ENCODE measurements at places on chromosomes 16 and 17.

DNA sequence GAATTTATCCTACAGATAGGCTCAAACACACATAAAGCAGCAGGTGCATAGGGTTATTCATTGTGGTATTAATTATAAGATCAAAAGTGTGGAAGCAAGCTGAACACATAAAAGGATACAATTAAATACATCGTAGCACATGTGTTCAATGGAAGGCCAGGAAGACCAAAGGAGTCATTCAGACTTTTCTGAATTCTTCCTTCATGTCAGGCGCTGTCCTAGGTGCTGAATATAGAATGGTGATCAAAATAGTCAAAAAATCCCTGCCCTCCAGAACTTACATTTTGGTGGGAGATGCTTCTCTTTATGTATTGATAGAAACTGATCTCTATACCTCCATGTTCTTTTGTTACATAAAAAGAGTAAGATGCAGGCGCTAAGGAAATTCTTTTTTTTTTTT is 439.0 kb upstream of the ASIC2 start:
- DNase-seq: no peak

DNA sequence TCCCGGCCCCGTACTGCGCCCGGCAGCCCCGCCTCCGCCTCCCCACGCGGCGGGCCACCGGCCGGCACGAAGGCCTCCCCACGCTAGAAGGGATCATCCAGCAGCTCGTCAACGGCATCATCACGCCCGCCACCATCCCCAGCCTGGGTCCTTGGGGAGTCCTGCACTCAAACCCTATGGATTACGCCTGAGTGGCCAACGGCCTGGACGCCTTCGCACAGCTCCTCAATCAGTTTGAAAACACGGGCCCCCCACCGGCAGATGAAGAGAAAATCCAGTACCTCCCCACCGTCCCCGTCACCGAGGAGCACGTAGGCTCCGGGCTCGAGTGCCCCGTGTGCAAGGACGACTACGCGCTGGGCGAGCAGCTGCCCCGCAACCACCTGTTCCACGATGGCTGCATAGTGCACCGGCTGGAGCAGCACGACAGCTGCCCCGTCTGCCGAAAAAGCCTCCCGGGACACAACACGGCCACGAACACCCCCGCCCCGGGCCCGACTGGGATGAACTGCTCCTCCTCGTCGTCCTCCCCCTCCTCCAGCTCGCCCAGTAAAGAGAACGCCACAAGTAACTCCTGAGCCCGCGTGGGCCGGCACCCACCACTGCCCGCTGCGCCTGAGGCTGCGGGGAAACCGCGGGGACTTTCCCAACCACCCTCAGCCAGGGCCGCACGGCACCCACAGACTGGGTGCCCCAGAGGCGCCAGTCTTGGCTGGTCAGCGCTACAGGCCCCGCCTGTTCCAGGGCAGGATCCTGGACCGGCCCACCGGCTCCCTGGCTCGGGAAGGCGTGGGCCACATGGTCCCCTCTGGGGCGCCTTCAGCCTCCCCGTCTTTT is 39.0 kb upstream of the AKAP1 start:
- DNase-seq: no peak

DNA sequence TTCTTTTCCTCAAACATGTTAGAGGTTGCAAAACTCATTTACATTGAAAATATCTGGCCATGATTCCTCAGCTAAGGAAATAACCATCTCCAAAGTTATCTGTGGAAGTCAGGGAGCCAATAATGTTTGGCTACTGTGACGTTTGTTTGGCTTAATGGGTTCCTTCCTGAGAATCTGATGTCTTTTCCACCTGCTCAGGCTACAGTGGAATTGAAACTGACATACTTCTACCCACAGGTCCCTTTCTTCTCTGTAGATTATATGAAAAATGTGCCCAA is 221.1 kb upstream of the XYLT1 start:
- DNase-seq: no peak

DNA sequence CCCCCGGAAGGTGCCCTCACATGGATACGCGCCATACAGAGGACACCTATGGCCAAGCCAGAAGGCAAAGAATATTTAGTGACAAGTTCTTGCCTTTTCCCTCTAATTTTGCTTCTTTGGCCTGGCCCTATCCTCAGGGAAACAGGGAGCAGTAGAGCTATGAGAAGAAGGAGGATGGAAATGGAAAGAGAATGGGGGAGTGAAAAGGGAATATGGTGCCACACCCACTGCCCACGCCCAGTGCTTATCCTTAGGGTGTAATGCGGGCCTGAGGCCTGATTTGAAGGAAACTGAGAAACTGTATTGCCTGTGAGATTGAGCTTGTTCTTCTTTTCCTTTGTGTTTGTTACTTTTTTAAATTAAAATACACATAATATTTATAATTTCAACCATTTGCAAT is 255.1 kb downstream of the HS3ST3A1 start:
- DNase-seq: no peak

- no peak for DNase-seq
Observed at GRCh38 chr17:58360296-58361063, 8.5 kb upstream of the SUPT4H1 start.

DNA sequence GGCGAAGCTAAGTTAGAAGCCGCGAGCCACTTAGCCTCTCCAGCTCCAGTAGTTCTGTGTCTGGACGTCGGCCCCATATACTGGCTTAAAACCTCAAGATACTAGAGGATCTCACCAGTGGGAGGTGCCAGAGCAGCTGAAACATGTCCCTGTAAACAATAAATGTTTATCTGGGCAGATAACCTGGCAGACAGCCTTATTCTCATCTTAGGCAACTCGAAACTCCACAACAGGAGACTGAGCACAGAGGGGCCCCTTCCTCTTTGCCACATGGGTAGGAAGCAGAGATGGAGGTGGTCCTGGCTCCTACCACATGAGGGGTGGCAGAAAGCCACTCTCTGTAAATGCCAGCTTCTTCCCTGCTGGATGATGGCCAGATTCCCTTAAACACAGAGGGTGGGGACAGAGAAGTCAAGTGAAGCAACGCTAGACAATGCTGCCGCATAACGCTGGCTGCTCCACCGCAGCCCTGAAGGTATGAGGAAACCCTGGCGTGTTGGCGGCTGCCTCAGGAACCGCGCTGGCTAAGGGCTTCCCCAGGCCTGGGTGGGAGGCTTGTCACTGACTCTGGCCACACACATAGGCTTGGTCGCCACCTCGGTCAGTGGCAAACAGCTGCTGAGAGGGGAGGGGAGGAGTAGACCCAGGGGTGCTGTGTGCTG is 67.9 kb downstream of the HIC1 start:
- DNase-seq: peak; percentile 19

DNA sequence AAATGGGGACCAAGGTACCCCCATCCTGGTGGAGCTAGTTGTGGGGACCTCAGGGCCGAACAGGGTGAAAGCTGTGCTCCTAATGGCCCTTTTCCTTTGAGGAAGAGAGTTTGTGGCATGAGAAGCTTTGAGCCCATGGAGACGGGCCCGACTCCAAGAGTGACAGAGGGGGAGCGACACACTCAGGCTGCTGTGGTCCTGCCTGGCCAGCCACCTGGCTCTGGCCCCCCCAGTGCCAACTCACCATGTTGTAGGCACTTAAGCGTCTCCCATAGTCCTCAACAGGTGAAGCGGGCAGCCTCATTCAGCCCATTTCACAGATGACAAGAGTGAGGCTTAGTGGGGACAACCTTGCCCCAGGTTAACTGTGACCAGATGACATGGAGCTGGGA is 1.6 kb downstream of the IL21R start:
- DNase-seq: no peak
